ENCODE measurements at places on chromosomes 2 and 18. TPM values are rescaled to one million over a fixed set of nuclear protein-coding genes. Genes with fewer than 3 reads are reported as not detected.
A peak's percentile ranks its signal among the peaks of the same experiment; 100 is the strongest.

DNA sequence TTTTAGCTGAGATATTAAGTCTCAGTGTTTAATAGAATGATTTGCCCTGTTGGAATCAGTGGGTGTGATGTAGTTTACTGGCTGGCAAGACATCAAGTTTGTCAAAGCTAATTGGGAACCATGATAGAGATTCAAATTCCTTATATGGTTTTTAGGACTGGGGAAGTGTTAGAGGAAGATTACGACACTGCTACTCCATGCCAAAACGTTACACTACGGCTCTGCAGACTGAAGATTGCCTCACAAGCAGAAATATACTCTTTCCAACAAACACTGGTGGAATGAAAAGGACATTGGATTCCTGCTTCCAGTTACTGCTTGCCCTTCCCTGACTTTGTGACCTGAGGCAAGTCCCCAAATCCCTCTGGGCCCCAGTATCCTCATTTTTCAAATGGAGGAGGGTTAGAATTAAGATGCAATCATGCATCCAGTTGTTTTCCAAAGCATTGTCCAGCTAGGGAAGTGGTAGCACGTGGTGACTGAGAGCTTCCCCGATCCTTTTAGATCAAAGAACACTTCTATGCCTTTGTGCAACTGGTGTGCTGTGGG, 147.6 kb downstream of the CDC42EP3 start:
- DNase-seq = no peak

DNA sequence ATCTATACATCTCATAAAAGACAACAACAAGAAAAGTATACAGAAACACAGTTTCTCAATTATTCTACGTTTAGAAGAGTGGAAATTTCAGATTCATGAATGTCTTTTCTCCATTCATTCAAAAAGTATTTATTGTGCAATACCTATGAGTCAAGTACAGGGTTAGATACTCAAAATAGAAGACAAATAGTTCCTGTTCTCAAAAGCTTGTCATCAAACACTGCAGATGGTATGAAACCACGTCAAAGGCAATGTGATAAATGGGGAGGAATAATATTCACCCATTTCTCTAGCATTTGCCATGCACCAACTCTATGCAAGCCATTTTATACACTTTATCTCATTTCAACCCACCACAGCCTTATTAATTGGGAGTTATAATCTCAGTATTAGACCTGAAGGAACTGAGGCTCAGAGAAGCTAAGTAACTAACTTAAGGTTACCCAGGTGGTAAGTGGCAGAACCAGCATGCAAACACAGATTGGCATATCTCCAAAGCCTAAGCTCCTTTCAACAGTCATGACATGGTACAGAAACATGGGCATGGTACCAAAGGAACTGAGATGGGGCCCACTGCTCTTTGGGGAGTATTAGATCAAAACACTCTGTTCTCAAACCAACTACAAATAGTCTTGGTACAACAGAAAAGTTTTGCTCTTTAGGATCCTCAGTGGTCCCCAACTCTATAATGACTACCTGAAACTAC, 67.2 kb upstream of the NPAS2 start:
- DNase-seq = no peak

DNA sequence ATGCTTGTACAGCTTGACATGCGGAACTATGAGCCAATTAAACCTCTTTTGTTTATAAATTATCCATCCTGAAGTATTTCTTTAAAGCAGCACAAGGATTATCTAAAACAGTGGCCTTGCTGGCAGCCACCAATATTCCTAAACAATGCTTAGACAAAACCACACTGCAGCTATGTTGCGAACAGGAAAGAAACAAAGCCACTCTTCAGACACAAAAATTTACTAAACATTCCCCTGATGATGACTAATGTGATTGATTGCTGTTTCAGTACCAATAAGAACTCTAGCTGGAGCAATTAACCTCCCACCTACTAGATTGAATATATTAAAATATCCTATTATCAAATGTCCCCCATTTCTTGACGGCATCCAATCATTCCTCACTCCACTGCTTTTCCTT, 325.8 kb upstream of the REG3G start:
- DNase-seq = no peak

- DNase-seq = no peak
Measured at GRCh38 chr18:26386002-26386401, 159.8 kb downstream of the TAF4B start.

DNA sequence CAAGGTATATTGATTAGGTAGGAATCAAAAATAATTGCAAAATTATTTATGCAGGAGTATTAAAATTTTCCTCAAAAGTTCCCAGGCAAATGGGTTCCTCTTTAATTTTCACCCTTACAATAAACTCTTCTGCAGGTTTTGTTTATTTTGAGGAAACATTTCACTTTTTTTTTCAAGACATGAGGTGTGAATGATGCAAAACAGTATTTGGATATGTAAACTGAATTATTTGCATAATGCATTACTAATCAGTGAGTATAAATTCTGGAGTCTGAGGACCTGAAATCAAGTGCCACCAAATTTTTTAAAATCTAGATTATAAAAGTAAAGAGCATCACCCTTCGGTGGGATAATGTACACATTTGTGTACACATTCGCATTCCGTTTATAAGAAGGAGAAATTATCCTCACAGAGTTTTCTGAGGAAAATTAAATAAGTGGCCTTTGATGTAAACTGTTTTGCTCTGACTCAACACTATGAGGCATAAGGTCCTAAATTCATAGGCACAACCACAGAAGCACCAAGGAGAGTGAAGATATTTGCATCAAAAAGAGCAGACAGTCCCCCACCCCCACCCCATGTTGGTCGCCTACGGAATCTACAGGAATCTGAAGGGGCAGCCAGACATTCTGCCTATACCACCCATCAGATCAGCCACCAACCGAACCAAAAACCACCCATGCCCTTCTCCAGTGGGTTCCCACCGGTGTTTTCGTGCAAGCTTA, 33.1 kb downstream of the BCL11A start:
- no peak for DNase-seq

DNA sequence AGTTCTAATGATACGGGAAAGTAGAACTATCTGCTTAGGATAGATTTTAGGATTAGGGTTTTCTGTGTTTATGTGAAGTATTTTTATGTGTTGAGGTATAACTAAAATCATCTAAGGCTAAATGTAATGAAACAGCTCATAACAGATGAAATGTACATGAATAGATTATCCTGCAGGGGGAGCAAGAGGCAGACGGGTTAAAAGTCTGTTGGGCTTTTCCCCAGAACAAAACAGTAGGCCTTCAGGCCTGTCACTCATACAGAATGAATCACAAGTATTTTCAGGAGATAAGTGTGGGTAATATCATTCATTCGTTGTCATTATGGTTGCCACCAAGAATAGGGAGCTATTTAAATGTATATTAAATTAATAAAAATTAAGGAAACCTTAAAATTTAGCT, 107.9 kb upstream of the IL1R2 start:
- peak; percentile 10 for DNase-seq

GRCh38 chr18:5444269-5444668, 99.5 kb downstream of the EPB41L3 start:
- no peak for DNase-seq

DNA sequence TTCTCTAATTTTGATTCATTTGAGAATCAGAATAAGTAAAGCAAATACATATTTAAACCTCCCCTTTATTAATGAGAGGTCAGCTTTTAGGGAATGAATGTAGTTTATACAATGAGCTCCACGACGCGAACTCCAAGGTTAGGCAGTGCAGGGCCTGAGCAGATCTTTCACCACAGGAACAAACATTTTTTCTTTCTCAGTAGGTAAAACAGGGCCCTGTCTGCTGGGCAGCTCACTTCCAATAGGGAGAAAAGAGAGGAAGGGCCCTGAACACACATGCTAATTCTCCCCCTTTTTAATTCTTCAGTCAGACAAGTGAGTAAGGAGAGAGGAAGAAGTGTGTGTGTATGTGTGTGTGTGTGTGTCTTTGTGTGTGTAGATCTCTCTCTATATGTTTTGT, 682.4 kb upstream of the TMEFF2 start:
- DNase-seq = no peak

- no peak for DNase-seq
Measured at GRCh38 chr2:131168538-131168937, 40.8 kb upstream of the POTEE start.

GRCh38 chr2:15053542-15053941, 421.0 kb downstream of the LRATD1 start:
- no peak for DNase-seq

DNA sequence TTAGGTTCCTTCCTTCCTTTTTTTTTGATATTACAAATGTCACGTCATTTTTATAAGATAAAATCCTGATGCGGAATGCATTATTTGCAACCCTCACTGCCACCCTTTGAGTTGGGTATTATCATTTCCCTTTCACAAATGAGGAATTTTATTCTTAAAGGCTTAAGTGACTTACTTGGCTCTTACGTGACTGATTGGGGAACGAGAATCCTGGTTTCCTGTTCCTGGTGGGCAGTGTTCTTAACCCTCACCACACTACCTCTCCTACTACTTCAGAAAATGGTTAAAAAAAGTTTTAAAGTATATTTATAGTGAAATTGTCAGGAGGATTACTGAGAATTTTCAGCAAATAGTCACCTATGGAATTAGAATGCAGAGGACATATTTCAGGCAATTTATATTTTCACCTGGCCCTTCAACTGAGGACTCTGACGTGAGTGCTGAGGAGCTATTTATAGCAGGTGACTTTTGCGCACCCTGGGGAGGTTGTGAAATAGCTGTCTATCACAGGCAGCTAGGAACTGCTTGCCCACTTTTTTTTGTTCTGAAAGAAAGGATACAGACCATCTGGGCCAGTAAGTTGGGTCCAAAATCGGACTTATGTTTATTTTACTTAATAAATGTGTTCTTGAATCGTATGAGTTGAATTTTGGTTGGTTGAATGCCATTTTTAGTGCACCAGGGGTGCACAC, 18.7 kb upstream of the RASGRP3 start:
- DNase-seq = no peak

DNA sequence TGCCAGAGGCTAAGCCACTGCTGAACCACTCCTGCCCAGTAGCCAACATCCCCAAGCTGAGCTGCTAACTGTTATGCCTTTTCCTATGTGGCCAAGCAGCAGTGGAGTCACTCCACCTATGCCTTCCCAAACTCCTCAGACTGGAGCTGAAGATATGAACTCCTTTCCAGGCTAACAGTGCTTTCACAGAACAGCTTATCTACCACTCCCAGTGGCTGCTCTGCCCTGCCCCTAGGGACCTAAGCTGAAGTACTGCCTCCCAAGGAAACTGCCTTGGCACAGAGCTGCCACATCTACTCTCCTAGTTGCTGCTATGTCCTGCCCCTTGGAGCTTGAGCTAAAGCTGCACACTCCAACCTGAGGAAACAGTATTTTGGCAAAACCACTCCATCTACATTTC, 275.9 kb downstream of the RBM43 start:
- no peak for DNase-seq

DNA sequence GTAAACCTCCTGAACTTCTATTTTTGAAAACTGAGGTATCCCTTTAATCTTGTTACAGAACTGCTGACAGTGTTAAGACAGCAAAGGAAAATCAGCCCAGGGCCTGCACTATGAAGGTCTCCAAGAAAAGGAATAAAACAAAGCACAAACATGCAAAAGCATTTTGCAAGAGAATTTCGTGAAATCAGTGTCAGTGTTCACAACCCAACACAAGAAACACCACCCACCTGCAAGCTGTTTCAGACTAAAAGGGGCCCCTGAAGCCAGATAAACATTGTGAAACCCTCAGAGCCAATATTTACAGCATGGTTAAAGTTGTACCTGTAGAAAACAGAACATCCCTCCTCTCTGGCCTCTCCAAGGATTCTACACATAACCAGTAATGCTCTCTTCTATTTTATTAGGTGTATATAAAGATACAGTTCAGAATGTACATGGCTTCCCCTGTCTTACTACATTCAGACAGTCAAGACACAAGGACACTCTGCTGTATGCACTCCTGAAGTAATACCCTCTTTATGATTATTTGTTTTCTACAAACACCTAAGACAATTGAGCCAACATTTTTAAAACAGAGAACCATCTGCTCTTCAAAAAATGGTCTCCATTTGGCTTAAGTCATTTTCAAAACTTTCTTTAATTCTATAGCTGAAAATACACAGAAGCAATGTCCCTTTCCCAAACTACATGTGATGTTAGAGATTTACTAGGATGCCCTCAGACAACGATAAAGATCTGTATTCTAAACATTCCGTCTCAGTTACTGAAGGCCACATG, 149.5 kb upstream of the ZFP36L2 start:
- no peak for DNase-seq

Gene HJURP
- total RNA-seq = 2.0 TPM

Gene PAIP2B
- total RNA-seq = 20.4 TPM

Gene MC2R
- under 0.01 TPM for total RNA-seq

Gene SETBP1
- 34.2 TPM for total RNA-seq

Gene EFHD1
- total RNA-seq = 0.82 TPM

Gene PDE1A
- total RNA-seq = 51.0 TPM

Data from frontal cortex (tissue), 4 donors.